ENCODE measurements at places on chromosomes 3 and 15. TPM values are rescaled to one million over a fixed set of nuclear protein-coding genes. Genes with fewer than 3 reads are reported as not detected.

DNA sequence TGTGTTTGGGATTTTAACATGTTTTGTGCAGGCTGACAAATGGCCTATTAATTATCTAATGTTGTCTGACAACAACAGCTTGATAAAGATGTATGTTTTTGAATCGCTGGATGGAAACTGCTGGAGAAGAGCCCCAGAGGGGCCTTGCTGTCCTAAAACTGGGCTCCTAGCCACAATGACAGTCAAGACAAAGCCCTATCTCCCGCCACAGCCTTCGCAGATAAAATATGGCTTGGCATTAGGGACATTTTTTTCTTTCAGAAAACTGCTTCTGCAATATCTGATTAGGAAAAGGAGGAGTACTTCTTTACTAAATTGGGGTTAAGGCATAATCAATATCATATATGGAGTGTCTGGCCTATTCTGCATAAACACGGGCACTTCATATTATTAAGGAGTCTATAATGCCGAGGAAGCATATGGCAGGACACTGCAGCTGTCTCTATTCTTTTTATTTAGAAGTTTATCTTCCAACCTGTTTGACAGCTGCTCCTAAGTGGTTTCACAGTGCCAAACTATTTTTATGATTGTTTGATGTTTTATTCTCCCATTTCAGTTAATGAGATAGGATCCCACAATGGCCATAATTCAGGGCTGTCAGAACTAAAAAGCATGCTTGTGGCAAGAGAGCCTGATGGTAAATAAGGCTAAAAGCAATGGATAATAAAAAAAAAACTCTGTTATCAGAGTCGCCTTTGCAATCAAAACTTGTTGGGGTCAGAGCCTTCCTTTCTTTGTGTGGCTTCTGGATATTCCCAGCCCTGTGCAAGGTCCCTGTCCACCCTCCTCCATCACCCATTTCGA is 210.1 kb downstream of the MECOM start:
- no peaks in the 10 kb centered on the region for H3K27me3 ChIP-seq
- H3K4me3 ChIP-seq: no peak overlapping the region
- H3K27ac ChIP-seq: no peak overlapping the region
- H3K36me3 ChIP-seq: no peaks in the 10 kb centered on the region
- H3K4me1 ChIP-seq: no peaks in the 10 kb centered on the region
- DNase-seq: no peak

- H3K27me3 ChIP-seq: peaks cover 18% of the 10 kb centered on the region
- no peaks in the 10 kb centered on the region for H3K36me3 ChIP-seq
- DNase-seq: peak; percentile 90
- H3K4me1 ChIP-seq: peaks cover 6% of the 10 kb centered on the region
Observed at GRCh38 chr3:197029511-197030167, at the start of gene MELTF. Gene MELTF (minus strand): TSS chr3:197029817. CDS start chr3:197029702, 115 bp downstream.

DNA sequence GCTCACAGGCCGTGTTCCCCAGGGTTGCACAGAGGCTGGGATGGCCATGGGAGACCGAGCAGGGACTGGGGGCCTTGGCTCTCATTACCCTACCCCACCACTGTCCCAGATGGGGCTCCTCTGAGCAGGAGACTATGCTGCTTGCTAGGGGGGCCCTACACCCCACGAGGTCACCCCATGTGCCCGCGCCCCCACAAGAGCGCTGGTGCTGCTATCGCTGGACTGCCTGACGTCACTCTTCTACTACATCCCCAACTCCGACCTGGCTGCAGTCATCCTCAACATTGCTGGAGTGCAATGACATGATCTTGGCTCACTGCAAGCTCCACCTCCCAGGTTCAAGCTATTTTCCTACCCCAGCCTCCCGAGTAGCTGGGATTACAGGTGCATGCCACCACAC is 307.7 kb downstream of the ARRDC4 start:
- no peak overlapping the region for H3K4me3 ChIP-seq
- H3K27me3 ChIP-seq: no peaks in the 10 kb centered on the region
- H3K27ac ChIP-seq: no peak overlapping the region
- no peaks in the 10 kb centered on the region for H3K36me3 ChIP-seq

GRCh38 chr3:37741644-37742043 is 120.0 kb upstream of the CTDSPL start:
- no peaks in the 10 kb centered on the region for H3K27me3 ChIP-seq
- no peak for DNase-seq
- no peak overlapping the region for H3K4me3 ChIP-seq
- H3K36me3 ChIP-seq: peaks cover 12% of the 10 kb centered on the region
- H3K4me1 ChIP-seq: peaks cover 24% of the 10 kb centered on the region
- no peak overlapping the region for H3K27ac ChIP-seq

DNA sequence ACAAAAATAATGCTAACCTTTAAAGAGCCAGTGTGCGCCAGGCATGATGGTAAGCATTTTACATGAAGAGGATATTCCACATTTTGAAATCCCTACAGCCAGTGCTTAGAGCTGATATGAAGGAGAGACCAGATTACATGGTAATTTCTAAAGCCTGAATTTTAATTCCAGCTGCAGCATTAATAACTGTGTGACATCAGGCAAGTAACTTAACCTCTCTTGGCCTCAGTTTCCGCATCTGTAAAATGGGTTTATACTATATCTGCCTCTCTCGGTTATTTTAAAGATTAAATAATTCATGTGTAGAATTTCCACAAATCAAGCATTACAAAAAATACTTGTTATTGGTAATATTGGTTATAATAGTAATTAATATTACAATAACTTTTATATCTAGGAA is 165.4 kb downstream of the UACA start:
- H3K27me3 ChIP-seq: no peaks in the 10 kb centered on the region
- no peak for DNase-seq
- no peak overlapping the region for H3K27ac ChIP-seq
- no peak overlapping the region for H3K4me3 ChIP-seq

GRCh38 chr15:71008250-71008870 is 106.9 kb upstream of the THSD4 start:
- no peaks in the 10 kb centered on the region for H3K4me1 ChIP-seq
- H3K4me3 ChIP-seq: no peak overlapping the region
- no peaks in the 10 kb centered on the region for H3K36me3 ChIP-seq
- H3K27me3 ChIP-seq: no peaks in the 10 kb centered on the region
- DNase-seq: no peak
- H3K27ac ChIP-seq: no peak overlapping the region

GRCh38 chr3:85576091-85576690 is 617.4 kb downstream of the CADM2 start:
- H3K4me3 ChIP-seq: no peak overlapping the region
- DNase-seq: peak; percentile 87
- no peaks in the 10 kb centered on the region for H3K27me3 ChIP-seq
- H3K4me1 ChIP-seq: no peaks in the 10 kb centered on the region
- H3K36me3 ChIP-seq: no peaks in the 10 kb centered on the region
- H3K27ac ChIP-seq: no peak overlapping the region

DNA sequence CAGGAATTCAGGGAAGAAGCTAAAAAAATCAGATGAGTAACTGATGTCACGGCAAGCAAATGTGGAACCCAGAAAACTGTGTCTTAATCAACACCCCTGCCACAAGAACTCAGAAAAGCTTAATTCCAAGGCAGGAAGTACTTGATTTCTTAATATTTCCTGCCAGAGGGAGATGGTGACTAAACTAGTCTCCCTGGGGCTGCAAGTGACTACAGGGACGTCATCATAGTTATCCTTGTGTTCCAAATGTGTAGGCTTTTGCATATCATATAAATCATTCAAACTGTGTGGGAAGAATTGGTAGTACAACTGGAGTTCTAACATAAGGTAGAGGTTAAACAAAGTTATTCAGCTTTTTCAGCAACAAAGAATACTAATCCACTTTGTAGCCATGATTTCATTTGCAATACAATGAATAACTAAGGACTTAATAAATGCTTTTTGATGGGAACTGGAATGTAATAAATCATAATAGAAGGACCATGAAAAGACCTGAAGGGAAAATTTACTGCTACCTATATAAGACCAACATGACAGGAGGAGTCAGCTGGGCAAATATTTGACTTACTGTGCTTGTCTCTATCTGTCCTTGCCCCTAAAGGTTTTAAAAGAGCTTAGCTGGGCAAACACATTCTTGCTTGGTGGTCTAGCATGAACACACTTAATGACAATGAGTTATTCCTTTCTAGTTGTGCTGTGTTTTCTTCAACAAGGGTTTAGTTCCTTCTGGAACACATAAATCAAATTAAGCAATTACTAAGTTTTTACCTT is 76.0 kb upstream of the NECTIN3 start:
- H3K4me1 ChIP-seq: peaks cover 4% of the 10 kb centered on the region
- no peak overlapping the region for H3K27ac ChIP-seq
- no peak overlapping the region for H3K4me3 ChIP-seq
- DNase-seq: no peak

Gene ST6GAL1
- total RNA-seq: 88.7 TPM

- peak within 1 kb of the TSS; percentile 88 for H3K4me3 ChIP-seq
- H3K27me3 ChIP-seq: no peaks in the 10 kb centered on the region
- H3K36me3 ChIP-seq: peaks cover 8% of the 10 kb centered on the region
- H3K4me1 ChIP-seq: peaks cover 28% of the 10 kb centered on the region
- H3K27ac ChIP-seq: peak within 1 kb of the TSS; percentile 98
Observed at GRCh38 chr3:51967384-51968169, at the start of gene PCBP4. Gene PCBP4 (minus strand): TSS chr3:51967454. CDS start chr3:51961240, 6,214 bp downstream.

DNA sequence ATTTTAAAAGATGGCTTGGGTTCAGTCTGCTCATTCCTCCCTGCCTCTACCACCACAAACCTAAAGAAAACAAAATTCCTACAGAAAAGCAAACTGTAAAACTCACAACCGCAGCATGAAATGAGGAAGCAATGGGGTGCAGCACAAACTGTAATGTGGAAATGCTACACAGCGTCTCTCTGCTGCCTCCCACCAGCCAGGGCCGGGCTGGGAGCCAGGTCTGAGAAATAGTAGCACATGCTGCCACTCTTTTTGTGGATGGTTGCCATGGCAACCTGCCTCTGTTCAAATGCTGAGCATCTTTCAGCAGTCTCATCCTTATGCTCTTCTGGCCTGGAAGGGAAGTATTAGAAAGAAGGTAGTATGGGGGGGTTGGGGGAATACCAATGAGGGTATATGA is 55.4 kb downstream of the EOMES start:
- no peaks in the 10 kb centered on the region for H3K4me1 ChIP-seq
- no peak overlapping the region for H3K4me3 ChIP-seq

DNA sequence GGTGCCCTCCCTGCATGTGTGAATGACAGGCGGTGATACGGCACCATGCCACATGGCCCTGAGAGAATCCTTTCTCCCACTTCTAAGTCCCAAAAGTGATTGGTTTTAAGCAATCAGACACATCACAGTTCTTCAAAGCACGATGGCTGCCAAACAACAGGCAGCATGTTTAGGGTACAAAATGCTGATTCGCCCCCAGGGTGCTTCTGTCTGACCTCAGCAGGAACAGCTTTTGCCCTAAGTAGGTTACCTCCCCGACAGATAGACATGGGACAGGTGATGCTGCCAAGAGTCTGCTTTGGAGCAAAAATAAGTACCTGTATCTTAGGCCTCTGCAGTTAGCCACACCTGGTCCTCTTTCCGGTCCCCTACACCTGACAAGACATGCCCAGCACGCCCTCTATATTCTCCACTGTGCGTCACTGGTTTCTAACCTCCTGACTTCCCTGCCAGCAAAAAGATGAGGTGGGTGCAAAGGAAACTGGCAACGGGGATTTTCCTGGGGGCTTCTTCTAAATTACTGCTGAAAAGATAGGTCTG is 549.8 kb downstream of the FOXP1 start:
- no peaks in the 10 kb centered on the region for H3K27me3 ChIP-seq
- no peak overlapping the region for H3K27ac ChIP-seq
- no peaks in the 10 kb centered on the region for H3K4me1 ChIP-seq
- H3K36me3 ChIP-seq: peaks cover 3% of the 10 kb centered on the region
- no peak overlapping the region for H3K4me3 ChIP-seq

GRCh38 chr3:103057003-103057402 is 622.2 kb downstream of the ZPLD1 start:
- no peak for DNase-seq
- no peaks in the 10 kb centered on the region for H3K36me3 ChIP-seq
- no peaks in the 10 kb centered on the region for H3K4me1 ChIP-seq
- H3K4me3 ChIP-seq: no peak overlapping the region
- H3K27ac ChIP-seq: no peak overlapping the region

GRCh38 chr3:114034787-114035545 is 21.4 kb downstream of the CCDC191 start:
- no peak overlapping the region for H3K4me3 ChIP-seq
- no peak overlapping the region for H3K27ac ChIP-seq
- H3K4me1 ChIP-seq: no peaks in the 10 kb centered on the region
- DNase-seq: no peak
- no peaks in the 10 kb centered on the region for H3K27me3 ChIP-seq

- H3K4me3 ChIP-seq: no peak overlapping the region
- no peak for DNase-seq
- no peaks in the 10 kb centered on the region for H3K27me3 ChIP-seq
Observed at GRCh38 chr3:68997887-68998286, 15.6 kb downstream of the EOGT start.

DNA sequence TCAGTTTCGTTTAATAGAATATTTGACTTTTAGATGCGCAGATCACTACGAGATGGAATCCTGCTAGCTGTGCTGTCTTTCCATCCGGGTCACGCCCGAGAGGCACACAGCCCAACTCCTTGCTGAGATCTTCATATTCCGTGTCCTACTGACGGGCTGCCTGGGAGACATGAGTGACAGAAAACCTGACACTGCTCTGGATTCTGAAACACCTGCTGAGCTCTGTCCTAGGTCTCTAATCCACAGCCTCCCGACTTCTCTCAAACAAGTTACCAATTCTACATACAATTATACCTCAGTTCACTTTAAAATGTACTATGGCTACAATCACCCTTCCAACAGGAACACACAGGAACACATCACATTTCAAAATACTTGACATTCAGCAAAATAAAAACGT is 27.2 kb downstream of the TFRC start:
- no peak overlapping the region for H3K27ac ChIP-seq
- no peak overlapping the region for H3K4me3 ChIP-seq
- no peaks in the 10 kb centered on the region for H3K27me3 ChIP-seq
- peaks cover 93% of the 10 kb centered on the region for H3K36me3 ChIP-seq
- no peaks in the 10 kb centered on the region for H3K4me1 ChIP-seq

Gene GOLGA6B
- total RNA-seq: not detected

DNA sequence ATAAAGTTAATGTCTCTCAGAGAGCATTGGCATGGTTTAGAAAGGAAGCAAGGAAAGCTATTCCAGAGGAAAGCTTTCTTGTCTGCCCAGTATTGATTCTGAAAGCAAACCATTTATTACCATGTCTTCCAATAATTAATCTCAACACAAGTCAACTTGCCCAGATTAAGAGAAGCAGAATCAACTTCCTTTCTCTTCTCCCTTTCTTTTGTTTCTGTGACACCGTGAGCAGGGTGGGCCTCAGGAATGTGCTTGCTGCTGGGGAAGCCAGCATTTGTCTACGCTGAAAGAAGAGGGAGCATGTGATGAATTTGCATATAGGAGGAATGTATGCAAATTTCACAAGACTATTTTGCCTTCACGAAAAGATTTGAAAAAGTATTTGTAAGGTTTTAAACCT is 368.6 kb upstream of the ROPN1 start:
- no peak overlapping the region for H3K4me3 ChIP-seq
- peak; percentile 75 for DNase-seq
- H3K36me3 ChIP-seq: no peaks in the 10 kb centered on the region
- peaks cover 1% of the 10 kb centered on the region for H3K4me1 ChIP-seq

- H3K4me1 ChIP-seq: no peaks in the 10 kb centered on the region
- no peaks in the 10 kb centered on the region for H3K27me3 ChIP-seq
- H3K27ac ChIP-seq: no peak overlapping the region
- no peaks in the 10 kb centered on the region for H3K36me3 ChIP-seq
Observed at GRCh38 chr15:47610736-47611135, 106.6 kb upstream of the SEMA6D start.

Gene TTLL13
- total RNA-seq: not detected

GRCh38 chr3:159818399-159818798 is 170.2 kb upstream of the IL12A start:
- no peaks in the 10 kb centered on the region for H3K36me3 ChIP-seq
- no peaks in the 10 kb centered on the region for H3K27me3 ChIP-seq
- no peaks in the 10 kb centered on the region for H3K4me1 ChIP-seq
- peak; percentile 84 for DNase-seq

All from endodermal cell (in vitro differentiated cells).